ENCODE measurements at places on chromosomes 3 and 15. TPM values are rescaled to one million over a fixed set of nuclear protein-coding genes. Genes with fewer than 3 reads are reported as not detected.

Gene HEG1
- polyA plus RNA-seq, result 27.2 TPM

Gene RARRES1
- polyA plus RNA-seq, result 3.3 TPM

Gene IL17RE
- 3.1 TPM for polyA plus RNA-seq

Gene HHATL
- polyA plus RNA-seq, result 70.3 TPM

Gene ISG20
- polyA plus RNA-seq, result 0.88 TPM

Gene SPATA12
- 0.08 TPM for polyA plus RNA-seq

Gene C3orf33
- 3.8 TPM for polyA plus RNA-seq

Gene LCMT2
- 6.1 TPM for polyA plus RNA-seq

Gene GCNT3
- 0.19 TPM for polyA plus RNA-seq

Gene RBP2
- not detected for polyA plus RNA-seq

Gene NTRK3
- polyA plus RNA-seq, result 3.2 TPM

Gene NEK4
- polyA plus RNA-seq, result 11.0 TPM

Gene COL7A1
- 9.3 TPM for polyA plus RNA-seq

Gene TNFAIP8L3
- 1.5 TPM for polyA plus RNA-seq

Gene CD200
- 10.7 TPM for polyA plus RNA-seq

Gene RARB
- 11.2 TPM for polyA plus RNA-seq
